CD4-positive, alpha-beta memory T cell (primary cell): ENCODE measurements at places on chromosomes 1 and 21. TPM values are rescaled to one million over a fixed set of nuclear protein-coding genes. Genes with fewer than 3 reads are reported as not detected.
A peak's percentile ranks its signal among the peaks of the same experiment; 100 is the strongest.

- DNase-seq, result no peak
Observed at GRCh38 chr1:201495551-201496295, 11.2 kb downstream of the CSRP1 start.

DNA sequence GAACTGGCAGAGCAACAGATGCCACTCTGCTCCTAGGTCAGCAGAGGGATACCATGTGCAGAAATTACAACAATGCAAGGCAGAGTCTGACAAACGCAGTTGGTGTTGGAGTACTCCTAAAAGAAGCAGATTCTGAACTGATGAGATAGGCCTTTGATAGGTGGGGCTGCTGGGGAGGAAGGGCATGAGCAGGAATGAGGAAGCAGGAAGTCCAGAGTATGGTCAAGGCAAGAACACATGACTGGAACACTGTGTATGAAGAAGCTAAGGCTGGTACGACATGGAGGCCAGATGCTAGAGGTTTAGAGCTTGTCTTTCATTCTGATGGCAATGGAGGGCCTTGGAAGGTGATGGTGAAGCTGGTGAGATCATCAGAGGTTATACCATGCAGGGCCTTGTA is 11.5 kb upstream of the THRAP3 start:
- no peak for DNase-seq

- no peak for DNase-seq
Observed at GRCh38 chr1:89760496-89760895, 60.3 kb upstream of the LRRC8D start.

GRCh38 chr1:118783095-118783758 is 204.9 kb downstream of the TBX15 start:
- DNase-seq, result no peak

- no peak for DNase-seq
Observed at GRCh38 chr1:24517898-24518297, 15.3 kb downstream of the RCAN3 start.

DNA sequence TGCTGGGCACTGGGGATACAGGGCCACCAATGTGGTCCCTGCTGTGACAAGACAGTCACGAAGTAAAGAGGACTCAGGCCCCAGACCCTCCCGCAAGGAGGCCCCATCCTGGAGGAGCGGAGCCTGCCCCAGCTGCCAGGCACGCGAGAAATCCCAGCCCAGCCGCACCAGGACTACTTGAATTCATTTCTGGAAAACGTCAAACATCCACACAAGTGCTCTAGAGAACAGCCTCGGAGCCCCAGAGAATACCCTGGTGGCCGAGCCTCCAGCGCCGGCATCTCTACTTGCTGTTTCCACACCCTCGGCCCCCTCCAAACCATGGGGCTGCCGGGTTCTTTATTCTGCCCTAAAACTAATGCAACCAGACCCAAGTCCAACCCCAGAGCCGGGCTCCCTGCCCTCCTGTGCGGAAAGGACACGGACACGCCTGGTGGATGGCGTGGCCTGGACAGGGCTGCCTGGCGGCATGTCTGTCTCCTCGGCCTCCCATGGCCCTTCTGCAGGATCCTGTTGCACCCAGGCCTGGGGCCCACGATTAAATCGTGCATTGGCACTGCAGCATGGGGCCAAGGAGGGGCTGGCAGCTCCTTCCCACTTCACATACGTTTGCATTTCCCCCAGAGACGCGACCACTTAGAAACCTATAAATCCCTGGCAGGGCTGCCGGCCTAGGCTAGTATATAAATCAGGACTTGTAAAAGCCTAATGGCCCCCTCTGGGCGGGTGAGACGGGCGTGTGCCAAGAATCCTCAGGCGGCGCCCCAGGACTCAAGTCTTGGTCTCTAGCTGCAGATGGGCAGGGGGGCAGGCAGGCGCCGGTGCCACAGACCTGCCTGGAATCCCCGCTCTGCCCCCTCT is 41.2 kb downstream of the DMRTB1 start:
- no peak for DNase-seq

DNA sequence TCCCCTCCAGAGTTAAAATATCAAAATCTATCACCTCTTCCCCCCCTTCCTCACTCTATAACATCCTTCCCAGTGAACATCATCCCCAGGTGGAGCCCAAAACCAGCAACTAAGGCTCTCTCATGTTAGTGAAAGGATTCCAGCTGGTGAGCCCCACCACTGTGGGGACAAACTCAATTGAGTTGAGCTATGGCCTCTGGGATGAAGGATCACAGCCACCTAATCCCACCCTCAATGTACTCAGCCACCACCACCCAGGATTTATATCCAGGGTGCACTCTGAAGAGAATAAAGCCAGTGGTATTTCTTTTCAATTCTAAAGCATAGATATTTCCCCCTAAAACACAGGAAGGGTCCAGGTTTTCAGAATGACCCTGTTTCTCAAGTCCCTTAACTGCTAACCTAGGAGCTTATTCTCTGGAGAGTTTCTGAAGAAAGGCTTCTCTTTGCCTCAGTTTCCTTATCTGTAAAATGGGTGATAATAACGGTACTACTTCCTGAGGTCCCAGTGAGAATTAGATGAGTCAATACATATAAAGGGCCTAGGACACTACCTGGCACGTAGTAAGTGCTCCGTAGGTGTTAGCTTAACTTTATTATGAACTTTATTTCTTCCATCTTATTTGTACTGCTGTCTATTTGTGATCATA is 15.6 kb upstream of the BOLA1 start:
- DNase-seq, result no peak

DNA sequence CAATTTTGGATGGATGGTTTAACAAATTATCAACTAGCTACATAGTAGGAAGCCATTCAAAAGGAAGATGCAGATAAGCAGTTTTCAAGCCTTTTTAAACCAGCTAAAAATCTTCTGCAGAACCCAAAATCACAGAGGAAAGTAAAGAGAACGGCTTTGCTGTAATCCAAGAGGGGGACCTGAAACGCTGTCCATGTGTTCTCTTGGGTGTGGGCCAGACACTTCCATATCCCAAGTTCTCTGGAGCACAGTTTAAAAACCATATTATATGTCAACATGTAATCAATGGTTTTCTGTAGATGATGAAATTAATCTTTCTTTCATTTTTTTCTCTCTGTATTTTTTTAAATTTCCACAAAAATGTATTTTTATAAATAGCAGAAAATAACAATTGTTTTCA is 90.5 kb downstream of the SELENOF start:
- DNase-seq, result no peak

DNA sequence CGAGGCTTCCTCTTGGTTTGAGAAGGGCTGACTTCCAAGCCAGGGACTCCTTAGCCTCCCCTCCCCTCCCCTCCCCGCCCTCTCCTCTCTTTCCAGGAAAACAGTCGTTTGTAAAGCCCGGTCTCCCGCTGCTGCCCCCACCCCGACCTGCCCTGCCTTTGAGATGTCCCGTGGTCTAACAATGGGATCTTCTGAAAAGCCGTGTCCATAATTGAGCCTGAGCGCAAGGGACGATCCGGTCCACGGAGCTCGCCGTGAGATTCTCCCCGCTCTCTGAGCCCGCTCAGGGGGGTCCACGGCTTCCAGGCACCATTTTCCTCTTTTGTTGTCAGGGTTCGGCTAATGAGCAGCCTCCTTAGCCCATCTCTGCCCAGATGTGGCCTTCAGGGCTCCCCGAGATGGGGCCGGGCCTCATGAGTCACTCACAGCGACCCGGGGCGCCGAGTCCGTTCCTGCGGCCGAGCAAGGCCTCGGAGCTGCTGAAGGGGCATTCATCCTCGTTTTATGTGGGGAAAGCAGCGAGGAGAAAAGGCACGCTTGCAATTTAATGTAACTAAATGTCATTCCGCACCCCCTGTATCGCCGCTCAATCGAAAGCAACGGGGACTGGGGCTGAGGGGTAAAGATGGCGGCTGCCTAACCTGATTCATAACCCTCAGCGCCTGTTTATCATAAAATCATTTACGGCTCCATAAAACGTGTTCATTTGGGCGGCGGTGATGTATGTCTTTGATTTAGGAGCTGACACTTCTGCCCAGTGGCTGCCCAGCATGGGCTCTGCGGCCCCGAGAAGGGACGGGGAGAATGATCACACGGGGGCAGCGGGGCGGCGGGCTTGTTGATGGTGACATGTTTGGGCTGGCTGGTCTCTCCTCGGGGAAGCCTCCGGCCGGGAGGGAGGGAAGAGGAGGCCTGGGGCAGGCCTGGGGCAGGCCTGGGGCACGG is 232.6 kb upstream of the C1orf174 start:
- DNase-seq, result no peak

DNA sequence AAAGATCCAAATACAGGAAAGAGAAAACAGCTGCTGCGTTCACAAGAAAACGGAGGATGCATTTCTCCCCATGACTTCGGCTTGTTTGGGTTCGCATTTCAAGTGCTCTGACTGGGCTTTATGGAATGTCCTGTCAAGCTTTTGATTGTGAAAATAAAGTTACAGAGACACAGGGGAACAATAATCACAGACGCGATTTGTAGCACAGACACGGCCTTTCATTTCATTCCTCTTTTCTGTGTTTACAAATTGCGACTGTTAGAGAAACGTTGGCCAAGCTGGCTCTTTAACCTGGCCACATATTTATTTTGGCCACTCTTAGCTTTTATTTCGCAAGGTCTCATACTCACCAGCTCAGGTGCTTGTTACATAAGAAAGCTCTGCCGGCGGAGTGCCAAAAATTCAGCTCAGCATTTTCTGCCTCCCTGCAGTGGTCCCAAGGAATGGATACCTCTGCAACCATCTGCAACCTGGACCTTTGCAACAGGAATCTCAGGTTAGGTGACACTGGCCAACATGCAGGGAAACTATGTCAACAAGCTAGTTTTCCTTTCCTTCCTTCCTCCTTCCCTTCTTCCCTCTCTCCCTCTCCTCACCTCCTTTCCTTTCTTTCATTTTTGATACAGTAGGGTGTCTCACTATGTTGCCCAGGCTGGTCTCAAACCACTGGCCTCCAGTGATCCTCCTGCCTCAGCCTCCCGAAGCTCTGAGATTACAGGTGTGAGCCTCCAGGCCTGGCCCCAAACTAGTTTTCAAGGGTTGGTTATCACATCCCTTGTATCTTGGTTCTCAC is 58.2 kb upstream of the SLC45A1 start:
- DNase-seq, result no peak

- DNase-seq, result no peak
Observed at GRCh38 chr1:225465793-225466517, 38.1 kb upstream of the LBR start.

GRCh38 chr1:227416156-227416830 is 98.0 kb upstream of the CDC42BPA start:
- no peak for DNase-seq

GRCh38 chr1:179742717-179743678 is at the start of gene FAM163A:
Gene FAM163A, plus strand, starts transcription at chr1:179743291. Its CDS starts 69,807 bp downstream, at chr1:179813098.
- no peak for DNase-seq

GRCh38 chr21:34078915-34079314 is 5.5 kb downstream of the MRPS6 start:
- DNase-seq, result peak; percentile 14

- DNase-seq, result no peak
Observed at GRCh38 chr1:25120281-25120680, 112.0 kb downstream of the SYF2 start.

GRCh38 chr1:27116232-27116631 is 38.7 kb downstream of the SLC9A1 start:
- no peak for DNase-seq

The FCAMR gene
- total RNA-seq, result not detected

The LINGO4 gene
- total RNA-seq, result 0.52 TPM

The CCDC27 gene
- not detected for total RNA-seq

The MR1 gene
- total RNA-seq, result 33.2 TPM

The CLIC6 gene
- 0.30 TPM for total RNA-seq

The CYP2J2 gene
- total RNA-seq, result 0.20 TPM

The SPSB1 gene
- 3.3 TPM for total RNA-seq

The AKT3 gene
- total RNA-seq, result 152 TPM

The BCAN gene
- not detected for total RNA-seq

The SAMD11 gene
- total RNA-seq, result not detected

The EVA1C gene
- total RNA-seq, result 17.2 TPM
